ENCODE measurements at places on chromosomes 13 and 19. TPM values are rescaled to one million over a fixed set of nuclear protein-coding genes. Genes with fewer than 3 reads are reported as not detected.

DNA sequence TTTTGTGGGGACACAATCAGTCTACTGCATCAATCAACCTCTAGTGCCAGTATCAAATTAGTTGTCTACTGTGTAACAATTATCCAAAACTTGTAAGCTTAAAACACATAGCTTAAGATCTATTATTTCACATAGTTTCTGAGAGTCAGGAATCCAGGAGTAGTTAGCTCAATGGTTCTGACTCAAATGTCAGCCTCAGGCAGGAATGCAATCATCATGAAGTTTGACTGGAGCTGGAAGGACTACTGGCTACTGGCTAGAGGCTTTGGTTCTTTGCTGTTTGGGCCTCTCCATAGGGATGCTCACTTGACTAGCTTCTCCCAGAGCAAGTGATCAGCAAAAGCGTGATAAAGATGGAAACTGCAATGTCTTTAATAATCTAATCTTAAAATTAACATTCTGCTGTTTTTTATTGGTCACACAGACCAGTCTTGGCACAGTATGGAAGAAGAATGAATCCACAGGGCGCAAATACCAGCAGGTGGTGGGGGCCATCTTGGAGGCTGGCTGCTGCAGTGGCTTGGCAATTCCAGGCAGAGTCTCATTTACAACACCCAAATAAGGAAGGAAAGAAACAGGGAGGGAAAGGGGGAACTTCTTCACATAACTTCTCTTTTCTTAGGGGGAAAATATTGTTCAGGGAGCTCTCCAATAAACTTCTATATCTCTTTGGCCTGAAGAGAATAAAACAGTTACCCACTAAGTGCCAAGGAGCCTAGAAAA, 15.7 kb downstream of the CAB39L start:
- DNase-seq: no peak

- DNase-seq: no peak
Observed at GRCh38 chr19:10346509-10346908, 7.1 kb upstream of the ICAM3 start.

GRCh38 chr13:87557788-87558187, 113.4 kb upstream of the SLITRK5 start:
- no peak for DNase-seq

DNA sequence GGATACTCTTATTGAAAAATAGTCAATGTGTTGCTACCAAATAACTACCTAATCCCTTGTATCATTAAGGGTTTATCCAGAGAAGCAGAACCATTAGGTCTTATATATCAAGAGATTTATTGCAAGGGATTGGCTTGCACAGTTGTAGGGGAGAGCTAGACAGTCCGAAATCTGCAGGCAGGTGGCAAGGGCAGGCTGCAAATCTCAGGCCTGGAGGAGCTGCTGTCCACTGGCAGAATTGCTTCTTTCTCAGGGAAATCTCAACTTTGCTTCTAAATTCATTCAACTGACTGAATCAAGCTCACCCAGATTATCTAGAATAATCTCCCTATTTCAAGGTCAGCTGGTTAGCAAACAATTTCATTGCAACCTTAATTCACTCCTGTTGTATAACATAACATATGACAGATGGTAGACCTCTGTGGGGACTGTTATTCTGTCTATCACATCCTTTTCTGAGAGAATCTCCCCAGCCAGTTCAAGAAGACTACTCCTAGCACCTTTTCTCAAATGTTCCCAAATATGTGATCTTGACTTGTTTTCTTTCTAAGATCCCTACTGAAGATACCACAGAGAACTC, 194.2 kb downstream of the NHLRC3 start:
- DNase-seq: no peak

DNA sequence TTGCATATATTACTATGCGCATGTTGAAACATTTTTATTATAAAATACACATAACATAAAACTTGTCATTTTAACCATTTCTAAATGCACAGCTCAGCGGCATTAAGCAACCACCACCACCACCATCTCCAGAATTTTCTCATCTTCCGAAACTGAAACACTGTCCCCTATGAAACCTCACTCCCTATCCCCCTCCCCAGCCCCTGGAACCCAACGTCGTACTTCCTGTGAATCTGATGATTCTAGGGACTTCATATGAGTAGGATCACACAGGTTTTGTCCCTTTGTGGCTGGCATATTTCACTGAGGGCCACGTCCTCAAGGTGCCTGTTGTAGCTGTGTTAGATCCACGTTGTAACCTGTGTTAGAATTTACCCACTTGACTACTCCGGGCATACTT, 716 bp upstream of the MAP2K2 start:
- no peak for DNase-seq

- DNase-seq: no peak
Observed at GRCh38 chr19:43332058-43332922, 21.2 kb upstream of the CD177 start.

- no peak for DNase-seq
Observed at GRCh38 chr19:23783636-23784035, 24.9 kb upstream of the ZNF681 start.

GRCh38 chr19:34867631-34868030, 59.1 kb upstream of the ZNF30 start:
- no peak for DNase-seq

DNA sequence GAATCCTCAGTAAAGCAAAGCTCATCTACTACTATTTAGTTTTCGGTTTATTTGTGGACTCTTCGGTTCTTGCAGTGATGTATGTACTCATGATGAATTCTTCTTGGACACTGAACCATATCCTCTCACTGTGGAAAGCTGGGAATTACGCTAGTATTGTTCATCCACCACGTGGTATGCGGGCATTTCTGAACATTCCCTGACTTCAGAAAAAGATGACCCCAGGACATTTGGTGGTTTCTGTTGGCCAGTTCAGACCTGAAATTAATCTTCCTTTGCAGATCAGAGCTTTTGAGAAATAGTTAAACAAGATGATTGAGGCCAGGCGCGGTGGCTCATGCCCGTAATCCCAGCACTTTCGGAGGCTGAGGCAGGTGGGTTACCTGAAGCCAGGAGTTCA, 25.3 kb upstream of the FBN3 start:
- no peak for DNase-seq

- DNase-seq: no peak
Observed at GRCh38 chr19:9313756-9314155, 4.1 kb upstream of the ZNF699 start.

GRCh38 chr19:10683064-10683426, 18.2 kb upstream of the QTRT1 start:
- DNase-seq: peak; percentile 50

DNA sequence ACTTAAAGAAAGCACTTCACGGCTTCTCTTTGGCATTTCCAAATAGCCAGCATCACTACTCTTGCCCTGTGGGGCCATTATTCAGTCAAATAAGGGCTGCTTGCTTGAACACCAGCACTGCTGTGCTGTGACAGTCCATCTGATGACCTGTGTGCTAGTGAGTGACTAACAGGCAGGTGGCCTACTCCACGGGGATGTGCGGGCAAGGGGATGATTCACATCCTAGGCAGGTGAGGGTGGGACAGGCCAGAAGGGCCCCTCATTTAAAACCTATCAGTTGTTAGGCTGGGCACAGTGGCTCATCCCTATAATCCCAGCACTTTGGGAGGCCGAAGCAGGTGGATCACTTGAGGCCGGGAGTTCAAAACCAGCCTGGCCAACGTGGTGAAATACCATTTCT, 8.2 kb downstream of the CCNE1 start:
- no peak for DNase-seq

DNA sequence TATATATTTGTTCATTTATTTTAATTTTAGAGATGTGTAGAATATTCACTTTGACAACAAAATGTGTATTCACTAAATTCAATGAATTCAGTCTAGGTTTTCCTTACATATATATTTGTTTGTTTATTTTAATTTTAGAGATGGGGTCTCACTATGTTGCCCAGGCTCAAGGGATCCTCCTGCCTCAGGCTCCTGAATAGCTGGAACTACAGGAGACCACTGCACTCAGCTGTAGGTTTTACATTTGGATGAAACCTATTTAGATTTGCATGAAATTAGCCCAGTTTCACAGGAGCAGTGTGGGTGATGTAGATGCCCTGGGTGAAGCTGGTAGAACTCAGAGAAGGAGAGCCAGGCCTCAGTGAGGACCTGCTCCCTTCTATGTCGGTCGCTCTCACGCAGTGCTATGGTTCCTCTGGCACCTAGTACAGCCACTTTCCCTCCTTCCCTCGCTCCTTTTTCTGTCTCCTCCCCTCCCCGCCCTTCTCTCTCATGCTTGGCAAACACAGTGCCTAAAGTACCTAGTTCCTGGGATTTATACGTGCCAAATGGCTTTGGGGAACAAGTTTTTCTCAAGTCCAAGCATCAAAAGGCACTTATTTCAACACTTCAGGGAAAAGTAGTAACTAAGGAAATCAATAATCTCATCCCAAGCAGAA, 14.7 kb upstream of the HMGB1 start:
- peak; percentile 39 for DNase-seq

DNA sequence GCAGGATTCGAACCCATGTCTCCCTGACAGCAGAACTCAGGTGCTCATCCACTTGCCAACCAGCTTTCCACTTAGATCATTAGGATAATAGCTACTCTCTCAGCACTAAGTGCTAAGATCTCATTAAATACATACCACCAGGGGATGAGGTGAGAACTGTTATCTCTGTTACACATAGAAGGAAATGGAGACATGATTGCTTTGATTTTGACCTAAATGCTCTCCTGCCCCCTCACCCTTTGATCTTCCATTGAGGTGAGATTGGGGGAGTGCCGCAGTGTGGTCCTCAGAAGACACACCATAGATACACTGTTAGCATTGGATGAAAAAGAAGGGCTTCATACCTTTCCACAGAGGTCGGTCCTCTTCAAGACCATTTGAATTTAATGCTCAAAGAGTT, 38.9 kb upstream of the NPAS1 start:
- no peak for DNase-seq

DNA sequence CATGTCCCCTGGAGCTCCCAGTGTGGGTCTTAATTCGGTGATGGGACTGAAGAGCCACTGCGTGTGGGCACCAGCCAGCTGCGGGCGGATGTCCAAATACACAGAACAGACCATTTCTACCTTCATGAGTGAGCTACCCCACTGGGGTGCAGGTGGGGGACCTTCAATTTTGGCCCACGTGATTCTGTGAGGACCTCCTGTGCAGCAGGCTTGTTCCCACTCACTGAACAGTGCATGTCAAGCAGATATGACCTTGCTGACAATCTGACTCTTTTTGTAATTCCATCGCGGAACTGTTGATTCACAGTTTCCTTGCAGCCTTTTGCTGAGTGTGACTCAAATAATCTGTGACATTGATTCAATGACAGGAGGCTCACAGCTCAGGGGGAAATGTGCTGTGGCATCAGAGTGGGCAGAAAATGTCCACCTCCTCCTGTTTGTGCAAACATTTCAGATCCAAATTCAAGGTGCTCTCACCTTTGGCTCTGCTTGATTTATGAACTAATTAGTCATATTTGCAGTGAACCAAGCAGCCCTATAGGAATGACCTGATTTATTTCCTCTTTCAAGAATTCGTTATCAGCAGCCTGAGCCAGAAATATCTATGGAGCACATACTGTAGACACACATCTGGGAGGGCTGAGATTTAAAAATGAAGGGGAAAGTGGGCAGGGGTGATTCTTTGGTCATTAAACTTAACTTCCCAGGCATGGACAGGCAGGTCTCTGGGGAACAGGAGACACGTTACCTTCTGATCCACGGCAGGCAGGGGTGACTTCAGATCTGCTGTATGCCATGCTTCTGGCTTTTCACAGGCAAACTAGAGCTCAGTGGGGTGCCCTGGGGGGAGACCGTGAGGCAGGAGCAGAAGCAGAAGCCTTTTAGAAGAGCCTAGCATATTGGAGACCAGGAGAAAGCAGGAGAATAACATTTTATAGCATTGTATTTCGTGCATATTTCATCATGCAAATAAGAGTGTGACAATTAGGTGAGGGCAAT, 170.0 kb upstream of the KL start:
- DNase-seq: no peak

- DNase-seq: no peak
Observed at GRCh38 chr19:36019061-36019670, 5.2 kb upstream of the ALKBH6 start.

DNA sequence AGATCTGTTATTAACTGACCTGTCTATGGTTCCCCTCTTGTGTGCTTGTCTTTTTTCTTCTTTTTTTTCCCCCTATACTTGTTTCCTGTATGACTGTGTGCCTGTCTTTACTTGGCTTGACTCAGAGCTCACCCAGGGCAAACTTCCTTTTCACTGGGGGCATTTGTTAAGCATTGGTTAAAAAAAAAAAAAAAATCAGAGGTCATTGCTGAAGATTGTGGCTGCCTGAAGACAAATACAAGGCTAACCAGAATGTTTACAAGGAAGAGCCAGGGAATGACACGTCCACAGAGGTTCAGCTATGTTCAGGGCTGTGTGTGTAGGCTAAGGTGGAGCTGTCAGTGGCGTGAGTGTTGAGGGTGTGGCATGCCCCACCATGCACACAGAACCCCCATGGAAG, 47.1 kb downstream of the LNX2 start:
- DNase-seq: no peak

DNA sequence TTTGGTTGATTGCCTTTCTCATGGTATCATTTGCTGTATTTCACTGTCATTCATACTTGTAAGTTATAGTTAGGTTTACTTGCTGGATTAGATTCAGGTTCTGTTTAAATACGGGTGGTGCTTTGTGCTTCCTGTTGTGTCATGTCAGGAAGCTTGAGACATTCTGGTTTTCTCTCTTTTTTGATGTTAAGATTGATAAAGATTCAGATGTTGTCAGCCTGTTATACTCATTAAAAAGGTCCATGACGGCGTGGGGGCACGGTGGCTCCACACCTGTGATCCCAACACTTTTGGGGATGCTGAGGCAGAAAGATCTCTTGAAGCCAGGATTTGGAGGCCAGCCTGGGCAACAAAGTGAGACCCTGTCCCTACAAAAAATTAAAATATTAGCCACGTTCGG, 45.7 kb downstream of the NAA16 start:
- DNase-seq: no peak

DNA sequence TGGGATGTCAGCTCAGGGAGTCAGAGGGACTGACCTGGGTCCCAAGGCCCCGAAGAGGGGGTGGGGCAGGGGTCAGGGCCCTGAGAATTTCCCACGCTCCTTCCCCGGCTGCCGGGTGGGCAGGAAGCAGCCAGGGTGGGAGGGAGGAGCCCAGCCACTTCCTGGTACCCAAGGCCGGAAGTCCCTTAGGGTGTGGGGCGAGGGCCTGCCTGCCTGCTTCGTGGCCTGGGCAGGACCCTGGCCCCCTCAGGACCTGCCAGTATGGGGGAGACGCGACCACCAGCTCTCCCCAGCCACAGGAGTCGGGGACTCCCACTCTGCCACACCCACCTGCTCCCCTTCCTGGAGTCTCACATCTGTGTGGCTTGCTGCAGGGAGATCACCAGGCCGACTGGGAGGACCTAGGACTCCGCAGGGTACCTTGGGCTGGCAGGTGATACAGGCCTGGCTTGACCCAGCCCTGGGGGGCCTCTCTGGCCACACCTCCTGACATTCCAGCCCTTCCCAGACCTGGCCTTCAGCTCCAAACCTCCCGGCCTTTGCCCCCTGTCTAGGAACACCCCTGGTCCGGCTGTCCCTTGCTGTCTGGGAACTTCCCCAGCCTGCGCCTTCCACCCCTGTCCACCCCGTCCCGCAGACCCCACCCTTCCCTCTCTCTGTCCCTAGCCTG, 9.8 kb upstream of the CIRBP start:
- DNase-seq: no peak

- DNase-seq: no peak
Observed at GRCh38 chr13:34357435-34358232, 539.7 kb downstream of the RFC3 start.

LRCH1 gene
- polyA plus RNA-seq: 25.6 TPM

S1PR5 gene
- 0.86 TPM for polyA plus RNA-seq

LIPE gene
- polyA plus RNA-seq: 10.5 TPM

CYP4F8 gene
- polyA plus RNA-seq: 0.10 TPM

GIPR gene
- polyA plus RNA-seq: 9.7 TPM

ZNF600 gene
- polyA plus RNA-seq: 6.7 TPM

B9D2 gene
- polyA plus RNA-seq: 7.2 TPM

ACP7 gene
- 0.15 TPM for polyA plus RNA-seq

CRLF1 gene
- 266 TPM for polyA plus RNA-seq

TMPRSS9 gene
- 1.1 TPM for polyA plus RNA-seq

All from left lung (tissue), 14 donors.